ENCODE measurements at places on chromosomes 11 and 22. TPM values are rescaled to one million over a fixed set of nuclear protein-coding genes. Genes with fewer than 3 reads are reported as not detected.

GRCh38 chr11:7901319-7901854 lies 29.7 kb downstream of the OR10A6 start:
- DNase-seq: no peak

DNA sequence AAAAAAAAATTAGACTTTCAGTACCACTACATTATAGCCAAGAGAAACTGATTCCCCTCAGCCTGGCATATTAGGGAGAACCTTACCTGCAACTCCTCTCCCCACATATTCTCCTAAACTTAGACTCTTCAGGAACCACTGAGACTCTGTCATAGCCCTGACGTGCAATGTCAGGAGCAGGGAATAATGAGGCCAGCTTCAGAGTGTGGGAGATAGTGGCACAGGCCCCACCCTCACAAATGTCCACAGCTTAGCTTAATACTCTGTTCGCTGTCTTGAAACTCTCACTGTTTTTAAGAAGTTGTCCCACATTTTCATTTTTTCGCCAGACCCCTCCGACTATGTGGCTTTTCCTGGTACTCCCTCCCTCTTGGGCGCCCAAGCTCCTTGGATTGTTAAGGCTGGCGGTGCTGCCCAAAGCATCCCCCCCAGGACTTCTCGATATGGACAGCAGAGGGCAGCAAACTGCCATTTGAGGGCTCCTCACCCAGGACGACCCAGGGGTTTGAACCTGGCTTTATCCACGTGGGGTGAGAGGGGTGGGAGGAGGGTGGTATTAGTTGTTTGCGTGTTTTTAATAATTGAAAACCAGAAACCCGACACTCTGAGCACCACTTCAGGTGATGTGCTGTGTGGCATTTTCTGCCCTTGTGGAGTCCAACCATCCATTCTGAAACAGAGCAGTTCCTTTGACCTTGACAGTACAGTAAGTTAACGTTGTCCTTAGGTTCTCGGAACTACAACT lies 45.2 kb upstream of the RASSF10 start:
- DNase-seq: no peak

DNA sequence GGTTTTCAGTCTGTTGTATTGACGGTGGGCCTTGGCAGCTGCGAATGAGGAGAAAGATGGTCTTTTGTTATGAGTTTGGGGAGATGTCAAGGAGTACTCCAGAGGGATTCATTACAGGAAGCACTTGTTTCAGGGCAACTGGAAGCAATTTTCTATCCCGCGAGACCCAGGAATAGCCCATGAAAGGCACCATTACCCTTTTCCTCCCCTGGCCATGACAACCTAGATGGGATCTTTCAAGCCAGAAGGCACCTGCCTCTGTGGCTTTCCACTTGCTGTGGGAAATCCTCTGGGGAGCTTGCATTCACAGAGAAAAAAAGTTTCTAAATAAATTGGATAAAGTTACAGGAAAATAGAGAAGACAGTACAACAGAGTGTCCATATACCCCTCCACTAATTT lies 2.7 kb downstream of the ZNF215 start:
- no peak for DNase-seq

DNA sequence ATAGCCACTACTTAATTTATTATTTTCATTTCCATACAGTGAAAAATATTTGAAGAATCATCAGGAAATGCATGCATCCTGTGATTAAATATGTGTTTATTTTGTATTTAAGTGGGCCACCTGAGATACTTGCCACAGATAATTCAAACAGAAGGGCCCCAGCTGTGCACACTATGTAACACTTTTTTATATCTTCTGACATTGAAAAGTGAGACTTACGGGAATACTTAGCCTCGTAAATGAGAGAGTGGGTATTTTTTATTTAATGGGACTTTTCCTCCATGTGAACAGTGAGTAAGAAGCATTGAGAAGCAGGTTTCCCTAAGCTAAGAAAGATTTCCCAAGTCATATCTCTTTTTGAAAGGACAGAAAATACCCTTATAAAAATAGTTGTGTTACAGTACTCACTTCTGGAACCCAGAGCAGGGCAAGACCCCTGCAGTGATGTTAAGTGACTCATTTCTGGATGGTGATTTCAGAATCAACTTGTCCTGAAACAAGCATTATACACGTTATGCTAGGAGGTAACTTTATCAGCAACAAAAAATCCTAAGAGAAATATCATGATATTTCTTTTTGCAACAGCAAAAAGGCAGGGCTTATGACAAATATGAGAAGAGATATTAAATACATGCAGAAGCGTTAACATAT lies 478.1 kb upstream of the CHORDC1 start:
- DNase-seq: no peak

DNA sequence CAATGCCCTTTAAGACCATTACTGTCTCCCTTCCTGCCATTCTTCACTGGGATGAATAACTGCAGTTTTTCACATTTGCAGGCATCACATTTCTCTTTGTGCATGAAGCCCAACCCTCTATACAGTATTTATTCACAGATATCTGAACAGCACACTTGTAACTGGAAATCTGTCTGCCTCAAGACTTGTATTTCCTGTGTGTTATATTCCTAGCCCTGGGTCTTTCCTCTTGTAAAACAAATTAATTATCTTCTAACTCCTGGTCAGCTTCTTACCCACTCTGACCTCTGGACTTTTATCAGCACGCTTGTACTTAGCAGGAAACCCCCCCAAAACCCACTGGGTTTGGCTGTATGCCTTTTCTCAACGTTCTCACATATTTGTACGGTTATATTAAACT lies 2.0 kb downstream of the CSRP3 start:
- DNase-seq: peak; percentile 6

GRCh38 chr22:30044369-30044768 lies 35.9 kb upstream of the HORMAD2 start:
- no peak for DNase-seq

DNA sequence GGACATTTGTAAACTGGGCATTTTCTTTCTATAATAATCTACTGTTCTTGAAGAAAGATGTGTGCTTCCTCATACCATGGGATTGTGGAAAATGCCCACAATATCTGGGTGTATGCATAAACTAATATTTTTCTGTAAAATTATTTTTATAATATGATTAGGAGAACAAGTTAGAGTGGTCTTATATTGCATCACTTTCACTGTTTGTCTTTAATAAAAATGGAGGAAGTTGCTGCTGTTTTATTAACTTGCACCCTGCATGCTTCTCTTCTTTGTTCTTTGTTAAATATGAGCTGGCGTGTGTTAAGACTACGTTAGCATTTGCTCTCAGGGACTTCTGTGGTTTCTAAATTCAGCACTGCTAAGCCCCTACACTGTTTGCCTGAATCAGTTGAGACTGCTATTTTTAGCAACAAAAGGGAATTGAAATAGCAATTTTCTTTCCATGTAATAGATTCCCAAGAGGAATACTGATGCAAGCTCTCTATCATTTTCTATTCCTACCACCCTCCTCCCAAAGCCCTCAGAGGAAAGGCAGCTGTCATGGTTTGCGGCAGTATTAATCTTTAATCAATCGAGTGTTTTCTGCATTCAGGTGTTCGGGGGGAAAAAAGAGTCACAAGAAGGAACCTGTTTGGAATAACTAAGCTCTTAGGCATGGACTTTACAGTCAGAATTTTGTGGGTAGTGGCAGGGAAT lies 56.1 kb downstream of the HSD17B12 start:
- no peak for DNase-seq

DNA sequence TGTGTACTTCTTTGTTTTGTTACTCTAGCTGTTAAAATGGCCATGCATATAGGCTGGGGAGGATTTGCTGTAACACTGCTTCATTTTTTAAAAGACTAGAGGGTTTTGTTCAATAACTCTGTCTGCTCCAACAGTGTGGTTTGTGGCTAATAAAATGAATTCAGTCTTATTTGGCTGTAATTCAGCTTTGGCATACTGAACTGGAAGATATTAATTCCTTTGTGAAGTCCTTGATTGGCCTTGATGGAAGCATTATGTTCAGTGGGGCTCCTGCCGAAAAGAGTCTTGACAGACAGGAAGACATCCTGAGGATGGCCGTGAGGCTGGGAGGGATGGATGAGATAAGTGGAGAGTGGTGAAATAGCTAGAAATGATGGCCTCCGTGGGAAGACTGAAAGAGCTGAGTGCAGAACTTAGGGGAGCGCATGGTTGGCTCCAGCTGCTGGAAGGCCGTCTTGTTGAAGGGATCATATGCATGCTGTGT lies 44.8 kb upstream of the MYO18B start:
- DNase-seq: no peak

DNA sequence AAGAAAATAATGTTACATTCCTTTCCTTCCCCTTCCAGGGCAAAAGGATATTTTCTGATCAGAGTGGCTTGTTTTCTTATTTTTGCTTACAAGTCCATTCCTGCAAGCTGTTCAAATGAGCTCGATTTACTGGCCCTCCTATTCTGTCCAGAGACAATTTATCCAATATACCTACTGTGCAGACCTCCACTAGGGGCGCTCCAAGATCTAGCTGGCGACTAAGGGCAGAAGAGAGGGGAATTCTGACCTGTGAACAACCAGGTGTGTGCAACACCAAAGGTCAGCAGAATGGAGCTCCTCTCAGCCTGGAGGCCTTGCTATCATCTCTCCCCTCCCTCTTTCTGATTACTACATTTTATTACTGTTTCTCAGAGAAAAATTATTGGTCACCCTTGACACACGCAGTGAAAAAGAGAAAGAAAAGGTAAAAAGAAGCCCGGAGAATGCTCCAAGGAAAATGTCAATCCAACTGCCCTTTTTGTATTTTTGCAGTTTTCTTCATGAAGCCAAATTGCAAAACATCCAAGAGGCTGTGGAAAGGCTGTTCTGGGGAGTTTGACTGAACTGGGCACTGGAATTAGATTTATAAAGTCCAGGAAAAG lies 3.2 kb downstream of the SEZ6L start:
- no peak for DNase-seq

DNA sequence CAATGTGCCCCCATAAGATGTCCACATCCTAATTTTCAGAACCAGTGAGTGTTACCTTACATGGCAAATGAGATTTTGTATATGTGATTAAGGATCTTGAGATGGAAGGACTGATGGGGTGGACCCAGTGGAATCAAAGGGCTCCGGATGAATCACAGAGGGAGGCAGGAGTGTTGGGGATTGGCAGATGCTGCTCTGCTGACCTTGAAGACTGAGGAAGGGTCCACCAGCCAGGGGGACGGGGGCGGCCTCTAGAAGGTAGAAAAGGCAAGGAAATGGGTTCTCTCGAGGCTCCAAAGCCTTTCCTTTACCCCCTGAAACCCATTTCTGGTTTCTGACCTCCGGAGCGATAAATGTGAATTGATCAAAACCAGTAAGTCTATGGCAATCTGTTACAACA lies 18.8 kb downstream of the TMEM218 start:
- DNase-seq: no peak

- no peak for DNase-seq
These were observed 18.9 kb downstream of the AP1B1 start for GRCh38 chr22:29369460-29369859.

DNA sequence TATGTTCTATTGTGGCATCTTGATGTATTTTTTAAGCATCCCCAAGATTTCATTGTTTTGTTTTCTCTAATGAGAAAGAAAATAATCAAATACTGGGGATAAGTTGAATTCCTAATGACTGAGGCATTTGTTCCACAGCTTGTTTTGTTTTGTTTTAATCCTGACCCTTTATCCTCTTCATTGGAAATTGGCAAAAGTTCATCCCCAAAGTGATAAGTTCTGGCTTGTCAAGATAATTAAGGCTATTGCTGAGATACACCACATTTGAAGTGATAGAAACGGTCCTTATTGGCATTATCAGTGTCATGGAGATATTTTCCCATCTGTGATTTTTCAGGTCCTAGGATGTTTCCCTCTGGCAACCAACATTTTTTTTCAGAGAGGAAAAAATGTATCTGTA lies 65.0 kb downstream of the SLC36A4 start:
- no peak for DNase-seq

CNIH2 gene
- polyA plus RNA-seq: 4.5 TPM

BTBD18 gene
- polyA plus RNA-seq: 0.11 TPM

CHEK1 gene
- 30.7 TPM for polyA plus RNA-seq

KDM4D gene
- 2.2 TPM for polyA plus RNA-seq

OR8K1 gene
- polyA plus RNA-seq: not detected

MMP13 gene
- polyA plus RNA-seq: 0.18 TPM

TPBGL gene
- 0.21 TPM for polyA plus RNA-seq

OPCML gene
- 10.3 TPM for polyA plus RNA-seq

IGLL1 gene
- 1.5 TPM for polyA plus RNA-seq
